ENCODE measurements at places on chromosomes 4 and X.

GRCh38 chrX:154058214-154058997 is 38.7 kb upstream of the IRAK1 start:
- no peaks in the 10 kb centered on the region for H3K36me3 ChIP-seq
- no peaks in the 10 kb centered on the region for H3K27me3 ChIP-seq
- H3K4me1 ChIP-seq = peaks cover 9% of the 10 kb centered on the region
- H3K4me3 ChIP-seq = no peak overlapping the region
- peak overlapping the region; percentile 4 for H3K27ac ChIP-seq
- no peak for DNase-seq

GRCh38 chrX:40423299-40423698 is 157.5 kb upstream of the ATP6AP2 start:
- DNase-seq = no peak
- H3K4me3 ChIP-seq = no peak overlapping the region
- no peaks in the 10 kb centered on the region for H3K27me3 ChIP-seq
- no peaks in the 10 kb centered on the region for H3K36me3 ChIP-seq
- no peaks in the 10 kb centered on the region for H3K4me1 ChIP-seq

DNA sequence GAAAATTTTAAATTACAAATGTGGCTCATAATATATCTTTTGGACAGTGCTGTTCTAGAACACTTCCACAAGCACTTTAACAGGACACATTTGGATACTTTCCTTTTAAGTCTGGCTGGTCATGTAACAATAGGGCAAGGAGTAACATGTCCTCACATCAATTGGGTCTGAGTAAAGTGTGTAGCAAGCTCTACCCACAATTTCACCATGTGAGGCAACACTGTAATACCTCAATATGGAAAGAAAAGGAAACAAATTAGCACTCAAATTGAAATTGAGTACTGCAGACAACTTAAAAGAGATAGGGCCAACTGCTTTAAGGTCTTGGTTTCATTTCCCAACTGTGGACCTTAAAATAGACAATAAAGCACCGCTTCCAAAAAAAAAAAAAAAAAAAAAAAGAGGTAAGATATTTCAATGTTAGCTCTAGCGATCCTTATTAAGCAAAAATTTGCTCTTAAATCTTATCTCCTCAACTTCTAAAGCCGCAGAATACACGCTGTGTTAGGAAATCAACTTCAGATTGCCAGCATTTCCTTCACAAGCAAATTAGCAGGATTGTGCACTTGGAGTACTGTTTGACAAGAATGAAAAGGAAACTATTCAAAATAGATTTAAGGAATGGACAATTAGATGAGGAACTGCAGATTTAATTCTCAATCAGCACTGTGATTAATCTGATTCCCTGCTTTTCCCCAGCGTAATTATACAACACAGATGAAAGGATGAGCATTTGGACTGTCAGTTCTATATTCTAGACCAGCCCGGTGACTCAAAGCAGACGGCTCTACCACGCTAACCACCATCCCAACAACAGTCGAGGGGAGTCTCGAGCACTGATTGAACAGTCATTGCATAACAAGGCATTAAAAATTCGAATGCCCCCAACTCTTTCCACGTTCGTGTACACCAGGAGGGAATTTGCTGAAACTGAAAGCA is 1.6 kb downstream of the CASK start:
- H3K4me3 ChIP-seq = peak overlapping the region; percentile 78
- no peaks in the 10 kb centered on the region for H3K36me3 ChIP-seq
- peak; percentile 23 for DNase-seq
- H3K27me3 ChIP-seq = no peaks in the 10 kb centered on the region

DNA sequence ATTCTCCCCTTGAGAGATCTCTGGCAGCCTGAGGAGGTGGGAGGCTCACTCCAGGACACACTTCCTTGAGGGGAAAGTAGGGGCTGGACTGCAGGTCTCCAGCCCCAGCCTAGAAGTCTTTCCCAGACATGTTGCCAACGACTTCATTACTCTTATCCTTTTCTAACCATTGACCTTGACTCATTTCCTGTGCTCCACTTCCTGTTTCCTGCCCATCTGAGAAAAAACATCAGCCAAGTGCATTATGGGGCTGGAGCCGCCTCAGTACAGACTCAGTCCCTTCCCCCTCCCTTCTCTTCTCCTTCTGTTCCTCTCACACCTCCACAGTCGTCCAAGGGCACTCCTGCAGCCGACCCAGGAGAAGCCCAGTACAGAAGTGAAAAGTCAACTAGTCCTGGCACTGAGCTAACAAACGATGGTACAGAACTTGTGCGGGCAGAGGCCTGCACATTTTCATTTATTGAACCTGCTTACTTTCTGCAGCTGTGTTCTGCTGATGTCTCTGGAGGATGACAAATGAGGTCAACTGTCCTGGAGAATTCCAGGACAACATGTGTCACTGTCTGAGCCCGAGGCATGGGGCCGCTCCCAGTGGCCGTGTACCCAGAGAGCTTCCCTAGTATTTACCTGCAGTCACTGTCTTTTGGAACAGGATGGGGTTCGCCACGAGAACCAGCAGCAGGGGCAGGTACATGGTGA is 20.1 kb downstream of the GPR143 start:
- no peaks in the 10 kb centered on the region for H3K36me3 ChIP-seq
- no peaks in the 10 kb centered on the region for H3K27me3 ChIP-seq
- no peak overlapping the region for H3K4me3 ChIP-seq
- H3K4me1 ChIP-seq = no peaks in the 10 kb centered on the region
- H3K27ac ChIP-seq = no peak overlapping the region

- DNase-seq = no peak
- H3K4me1 ChIP-seq = no peaks in the 10 kb centered on the region
- H3K27ac ChIP-seq = no peak overlapping the region
- no peaks in the 10 kb centered on the region for H3K27me3 ChIP-seq
- H3K36me3 ChIP-seq = no peaks in the 10 kb centered on the region
- H3K4me3 ChIP-seq = no peak overlapping the region
Measured at GRCh38 chr4:83172371-83172770, 57.8 kb upstream of the PLAC8 start.

- no peak overlapping the region for H3K27ac ChIP-seq
- DNase-seq = no peak
- H3K27me3 ChIP-seq = no peaks in the 10 kb centered on the region
Measured at GRCh38 chr4:56276547-56276946, 110.7 kb downstream of the AASDH start.

- H3K4me3 ChIP-seq = no peak overlapping the region
- no peaks in the 10 kb centered on the region for H3K4me1 ChIP-seq
- no peaks in the 10 kb centered on the region for H3K36me3 ChIP-seq
- DNase-seq = no peak
- no peak overlapping the region for H3K27ac ChIP-seq
Measured at GRCh38 chrX:9416562-9417348, 48.1 kb upstream of the TBL1X start.
